Kidney tubule cell (primary cell): ENCODE measurements at places on chromosomes 7 and 10.
A peak's percentile ranks its signal among the peaks of the same experiment; 100 is the strongest.

GRCh38 chr7:127393368-127394058 is 1.0 kb upstream of the ZNF800 start:
- DNase-seq = peak; percentile 4

- peak; percentile 71 for DNase-seq
Observed at GRCh38 chr10:7525314-7526016, 114.6 kb upstream of the SFMBT2 start.

DNA sequence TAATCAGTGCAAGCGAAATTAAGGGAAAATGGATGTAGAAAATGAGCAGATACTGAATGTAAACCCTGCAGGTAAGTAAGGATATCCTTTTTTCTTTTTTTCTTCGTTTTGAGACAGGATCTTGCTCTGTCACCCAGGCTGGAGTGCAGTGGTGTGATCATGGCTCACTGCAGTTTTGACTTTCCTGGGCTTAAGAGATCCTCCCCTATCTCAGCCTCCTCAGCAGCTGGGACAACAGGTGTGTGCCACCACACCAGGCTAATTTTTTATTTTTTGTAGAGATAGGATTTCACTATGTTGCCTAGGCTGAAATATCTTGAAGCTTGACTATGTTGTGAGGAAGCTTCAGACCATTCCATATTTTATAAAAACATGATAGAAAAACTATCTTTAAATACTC is 4.3 kb downstream of the PDCD4 start:
- no peak for DNase-seq

- no peak for DNase-seq
Observed at GRCh38 chr7:69550991-69551390, 47.3 kb upstream of the AUTS2 start.

DNA sequence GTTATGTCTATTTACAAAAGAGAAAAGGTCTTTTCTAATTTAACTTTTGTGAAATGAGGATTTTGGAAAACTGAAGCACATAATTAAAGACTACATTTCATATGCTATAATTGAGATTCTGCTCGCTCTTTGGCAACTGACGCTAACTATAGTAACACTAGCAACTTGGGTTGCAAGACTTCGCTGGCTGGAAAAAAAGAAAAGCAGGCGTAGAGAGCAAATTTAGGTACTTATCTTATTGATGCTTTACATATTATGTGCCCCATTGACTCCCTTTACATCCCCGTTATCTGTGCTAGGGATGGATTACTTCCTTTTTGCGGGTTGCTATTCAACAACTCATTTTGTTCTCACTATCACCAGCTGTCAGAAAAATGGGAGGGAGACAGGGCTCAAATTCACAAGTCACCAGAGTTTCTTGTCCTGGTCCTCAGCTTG is 10.5 kb downstream of the SEMA3C start:
- no peak for DNase-seq

DNA sequence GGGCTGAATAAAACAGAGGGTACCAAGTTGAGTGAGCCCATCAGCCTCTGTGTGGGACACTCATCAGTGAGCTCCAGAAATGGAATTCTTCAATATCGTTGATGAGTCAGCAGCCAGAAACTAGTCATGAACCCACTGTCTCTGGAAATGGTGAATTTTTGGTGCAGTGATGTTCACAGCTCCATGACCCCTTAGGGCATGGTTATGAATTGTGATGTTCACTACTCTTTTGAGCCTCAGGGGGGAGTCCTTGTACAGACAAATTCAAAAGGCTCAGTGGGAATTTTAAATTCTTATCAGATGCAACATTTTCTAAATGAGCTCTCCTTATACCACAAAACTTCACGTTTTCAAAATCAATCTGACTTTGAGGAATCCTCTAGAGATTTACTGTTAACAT is 335.7 kb downstream of the PHTF2 start:
- DNase-seq = peak; percentile 68

DNA sequence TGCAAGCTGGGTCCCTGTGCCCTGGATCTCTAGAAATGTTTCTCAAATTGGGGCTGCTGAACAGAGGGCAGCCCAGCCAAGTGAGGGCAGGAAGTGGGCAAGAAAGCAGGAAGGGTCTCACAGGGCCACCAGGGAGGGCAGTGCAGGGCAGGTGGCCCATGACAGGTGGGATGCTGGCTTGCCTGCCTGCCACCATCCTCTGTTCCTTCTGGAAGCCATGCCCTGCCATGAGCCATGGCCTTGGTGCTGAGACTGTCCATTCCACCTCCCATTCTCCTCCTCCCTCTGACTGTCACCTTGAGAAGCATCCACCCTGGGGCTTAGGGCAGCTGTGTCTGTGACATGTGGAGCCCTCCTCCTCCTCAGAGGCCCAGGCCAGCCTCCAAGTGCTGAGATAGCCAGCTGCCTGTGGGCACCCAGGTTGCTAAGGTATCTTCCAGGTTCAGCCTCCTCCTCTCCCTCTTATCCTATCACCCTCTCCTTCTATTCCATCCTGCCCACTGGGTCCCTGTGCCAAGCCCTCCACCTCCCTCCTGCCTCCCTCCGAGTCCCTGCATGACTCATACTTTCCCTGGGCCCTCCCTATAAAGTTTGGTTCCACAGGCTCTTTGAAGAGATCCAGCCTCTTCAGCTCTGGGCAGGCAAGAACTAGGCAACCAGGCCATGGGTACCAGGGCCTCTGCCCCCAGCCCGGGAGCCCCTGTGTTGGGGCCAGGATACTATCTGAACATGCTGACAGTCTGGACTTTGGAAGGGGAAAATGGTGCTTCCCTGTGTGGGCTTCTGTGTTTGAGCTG is 1.3 kb downstream of the VSIR start:
- peak; percentile 66 for DNase-seq

DNA sequence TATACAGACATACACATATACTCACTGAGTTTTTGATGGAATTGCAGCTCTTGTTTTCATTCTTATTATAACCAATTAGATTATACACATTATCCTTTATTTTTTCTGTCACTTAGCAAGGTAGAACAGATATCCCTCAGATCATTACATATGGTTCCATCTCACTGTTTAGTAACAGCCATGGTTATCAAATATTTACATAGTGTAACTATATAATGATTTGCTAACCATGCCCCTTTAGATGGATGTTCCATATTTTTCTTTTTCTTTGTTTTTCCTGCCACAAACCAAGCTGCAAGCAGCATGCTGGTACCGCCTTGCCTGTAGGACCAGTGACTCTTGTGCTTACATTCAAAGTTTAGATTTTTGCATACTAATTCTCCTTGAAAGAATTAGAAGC is 163.4 kb upstream of the NFE2L3 start:
- DNase-seq = no peak

- no peak for DNase-seq
Observed at GRCh38 chr10:33760056-33760943, 425.8 kb upstream of the NRP1 start.

DNA sequence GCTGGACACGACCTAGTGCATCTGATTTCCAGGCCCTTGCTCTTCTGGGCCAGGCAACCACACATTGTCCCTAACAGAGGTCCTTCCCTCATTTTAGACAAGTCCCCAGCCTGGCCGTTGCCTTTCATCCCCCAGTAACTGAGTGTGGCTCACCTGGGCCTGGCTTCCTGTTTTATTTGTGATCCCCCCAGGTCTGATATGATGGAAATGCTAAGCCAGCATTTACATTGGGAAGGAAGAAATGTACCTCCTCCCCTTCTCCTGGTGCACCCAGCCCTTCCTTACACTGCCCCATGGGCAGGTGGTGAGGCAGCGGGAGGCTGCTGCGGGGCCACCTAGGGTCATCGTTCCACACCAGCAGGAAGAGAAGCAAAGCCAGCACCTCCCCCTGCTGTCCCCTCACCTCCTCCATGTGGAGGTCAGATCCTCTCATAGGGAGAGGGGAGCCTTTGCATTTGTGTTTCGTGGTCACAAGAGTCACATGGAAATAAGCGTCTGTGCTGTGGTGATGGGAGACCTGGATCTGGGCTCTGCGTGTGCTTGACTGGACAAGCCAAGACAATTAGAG is 108.8 kb downstream of the GLRX3 start:
- no peak for DNase-seq

DNA sequence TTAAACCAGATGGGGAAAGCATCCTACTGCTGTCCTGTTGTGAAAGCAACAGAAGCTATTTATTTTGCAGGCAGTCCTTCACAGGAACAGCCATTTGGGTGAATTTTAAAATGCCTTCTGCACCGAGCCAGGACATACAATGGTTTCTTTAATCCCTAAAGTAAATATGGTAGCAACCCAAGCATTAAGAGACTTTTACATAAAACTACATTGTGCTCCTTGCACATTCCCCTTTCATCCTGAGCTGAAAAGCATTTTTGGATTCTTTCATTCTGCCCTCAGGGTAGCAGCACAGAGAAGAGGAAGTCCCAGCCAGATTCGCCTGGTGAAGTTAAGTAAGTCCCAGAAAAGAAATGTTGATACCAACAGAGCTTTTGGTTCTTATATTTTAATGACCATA is 84.0 kb upstream of the FAM3C start:
- DNase-seq = no peak

- peak; percentile 86 for DNase-seq
Observed at GRCh38 chr7:112422842-112423496, 27.3 kb upstream of the IFRD1 start.

- no peak for DNase-seq
Observed at GRCh38 chr7:46949270-46949931, 632.5 kb downstream of the TNS3 start.

GRCh38 chr7:77288676-77289320 is 89.2 kb upstream of the FGL2 start:
- peak; percentile 54 for DNase-seq
